ENCODE measurements at places on chromosomes 4 and X. TPM values are rescaled to one million over a fixed set of nuclear protein-coding genes. Genes with fewer than 3 reads are reported as not detected.

DNA sequence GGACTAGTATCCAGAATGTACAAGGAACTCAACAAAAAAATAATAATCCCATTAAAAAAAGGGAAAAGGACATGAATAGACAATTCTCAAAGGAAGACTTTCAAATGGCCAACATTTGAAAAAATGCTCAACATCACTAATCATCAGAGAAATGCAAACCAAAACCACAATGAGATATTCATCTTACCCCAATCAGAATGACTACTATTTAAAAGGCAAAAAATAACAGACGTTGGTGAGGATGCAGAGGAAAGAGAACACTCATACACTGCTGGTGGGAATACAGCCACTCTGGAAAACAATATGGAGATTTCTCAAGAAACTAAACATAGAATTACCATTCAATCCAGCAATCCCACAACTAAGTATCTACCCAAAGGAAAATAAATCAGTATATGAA, 133.1 kb downstream of the KDR start:
- no peak for DNase-seq
- H3K27ac ChIP-seq: no peak overlapping the region
- H3K4me1 ChIP-seq: no peaks in the 10 kb centered on the region
- no peaks in the 10 kb centered on the region for H3K27me3 ChIP-seq
- no peaks in the 10 kb centered on the region for H3K36me3 ChIP-seq

- H3K27ac ChIP-seq: no peak overlapping the region
- no peak overlapping the region for H3K4me3 ChIP-seq
- no peaks in the 10 kb centered on the region for H3K36me3 ChIP-seq
- DNase-seq: no peak
Observed at GRCh38 chr4:143443728-143444127, 69.8 kb upstream of the SMARCA5 start.

DNA sequence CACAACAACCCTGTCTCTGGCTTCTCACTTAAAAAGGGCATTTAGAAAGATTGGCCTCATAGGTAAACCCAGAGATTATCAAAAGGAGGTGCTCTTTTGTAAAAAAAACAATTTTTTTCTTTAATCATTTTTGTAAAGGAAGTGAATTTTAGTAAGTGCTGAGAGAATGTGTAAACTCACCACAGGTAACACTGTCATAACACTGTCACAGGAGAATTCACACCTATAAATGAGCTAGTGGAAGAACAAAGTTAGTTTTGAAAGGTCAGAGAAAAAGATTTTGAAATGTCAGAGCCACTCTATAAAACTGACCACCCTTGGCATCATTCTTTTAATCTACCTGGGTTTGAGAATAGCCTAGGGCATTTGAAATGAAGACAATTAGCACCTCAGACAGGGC, 3.3 kb upstream of the SH2D1A start:
- no peak overlapping the region for H3K27ac ChIP-seq
- H3K4me3 ChIP-seq: no peak overlapping the region
- DNase-seq: no peak
- H3K36me3 ChIP-seq: no peaks in the 10 kb centered on the region
- no peaks in the 10 kb centered on the region for H3K4me1 ChIP-seq

- no peak overlapping the region for H3K27ac ChIP-seq
- no peaks in the 10 kb centered on the region for H3K4me1 ChIP-seq
- H3K27me3 ChIP-seq: no peaks in the 10 kb centered on the region
- no peak for DNase-seq
- H3K36me3 ChIP-seq: peaks cover 2% of the 10 kb centered on the region
Observed at GRCh38 chr4:113553082-113553481, 208.5 kb downstream of the CAMK2D start.

DNA sequence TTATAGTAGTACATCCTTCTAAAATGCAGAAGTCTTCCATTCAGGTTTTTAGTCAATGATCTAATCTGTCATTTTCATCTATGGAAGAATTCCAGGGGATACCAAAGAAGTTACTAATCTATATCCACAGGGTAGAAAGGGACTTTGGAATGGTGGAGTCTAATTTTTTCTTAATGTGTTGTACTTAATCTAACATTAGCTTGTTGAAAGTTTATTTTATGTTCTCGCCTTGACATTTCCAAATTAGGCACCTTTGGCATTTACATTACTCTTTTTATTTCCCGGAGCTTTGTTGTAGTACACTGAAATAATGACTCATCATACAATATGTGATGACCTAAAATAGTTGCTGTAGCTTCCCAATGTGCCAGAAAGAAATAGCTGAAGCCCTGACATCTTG, 91.5 kb downstream of the HTR2C start:
- H3K36me3 ChIP-seq: no peaks in the 10 kb centered on the region
- H3K27ac ChIP-seq: no peak overlapping the region
- no peaks in the 10 kb centered on the region for H3K4me1 ChIP-seq

DNA sequence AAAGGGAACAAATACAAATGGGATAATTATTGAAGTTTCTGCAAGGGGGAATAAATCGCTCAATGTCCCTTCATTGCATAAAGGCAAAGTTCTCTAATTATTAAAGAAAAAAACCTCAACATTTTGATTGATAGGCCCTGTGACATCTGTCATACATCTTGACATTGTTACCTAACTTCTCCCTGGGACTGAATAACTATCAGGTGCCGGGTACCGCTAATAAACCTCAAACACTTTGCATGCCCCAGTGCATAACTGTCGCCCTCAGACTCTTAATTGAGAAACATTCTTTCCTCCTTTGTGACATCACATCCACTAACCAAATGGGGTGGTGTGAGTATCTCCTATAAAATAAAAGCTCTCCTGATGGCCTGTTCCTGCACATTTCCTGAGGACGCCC, at the start of gene ADAM29:
TSS of gene ADAM29 (plus strand) at position 301 of the 400 bp plus-strand sequence. CDS start 57,168 bp downstream, outside the sequence.
- H3K27me3 ChIP-seq: no peaks in the 10 kb centered on the region
- H3K27ac ChIP-seq: no peak within 1 kb of the TSS
- no peaks in the 10 kb centered on the region for H3K4me1 ChIP-seq
- H3K4me3 ChIP-seq: no peak within 1 kb of the TSS
- no peaks in the 10 kb centered on the region for H3K36me3 ChIP-seq

GRCh38 chr4:2058264-2059045, 672 bp upstream of the NAT8L start:
- no peaks in the 10 kb centered on the region for H3K4me1 ChIP-seq
- DNase-seq: no peak
- peaks cover 3% of the 10 kb centered on the region for H3K27me3 ChIP-seq
- H3K27ac ChIP-seq: no peak overlapping the region
- H3K36me3 ChIP-seq: no peaks in the 10 kb centered on the region

DNA sequence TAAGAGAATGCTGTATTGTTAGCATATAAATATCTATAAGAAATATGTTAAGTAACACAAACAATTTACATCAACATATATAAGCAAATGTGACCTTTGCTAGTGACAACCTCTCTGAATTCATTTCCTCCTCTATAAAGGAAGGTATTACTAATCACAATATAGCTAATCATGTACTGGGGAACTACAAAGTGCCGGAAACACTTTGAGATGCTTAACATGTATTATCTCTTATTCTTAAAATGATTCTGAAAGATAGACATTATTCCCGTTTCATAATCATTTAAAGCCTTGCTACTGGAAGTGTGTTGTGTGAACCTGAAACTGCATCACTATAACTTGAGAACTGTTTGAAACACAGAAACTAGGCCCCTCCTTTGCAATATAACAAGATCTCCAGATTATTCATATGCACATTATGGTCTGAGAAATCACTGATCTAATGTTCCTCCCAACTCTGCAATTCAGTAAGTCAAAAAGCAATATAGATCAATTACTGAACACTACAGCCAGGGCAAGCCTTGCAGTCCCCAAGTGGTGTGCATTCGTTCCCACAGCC, 54.0 kb downstream of the KLHL8 start:
- H3K4me1 ChIP-seq: no peaks in the 10 kb centered on the region
- H3K36me3 ChIP-seq: peaks cover 13% of the 10 kb centered on the region
- H3K27ac ChIP-seq: no peak overlapping the region
- H3K4me3 ChIP-seq: no peak overlapping the region
- no peak for DNase-seq

DNA sequence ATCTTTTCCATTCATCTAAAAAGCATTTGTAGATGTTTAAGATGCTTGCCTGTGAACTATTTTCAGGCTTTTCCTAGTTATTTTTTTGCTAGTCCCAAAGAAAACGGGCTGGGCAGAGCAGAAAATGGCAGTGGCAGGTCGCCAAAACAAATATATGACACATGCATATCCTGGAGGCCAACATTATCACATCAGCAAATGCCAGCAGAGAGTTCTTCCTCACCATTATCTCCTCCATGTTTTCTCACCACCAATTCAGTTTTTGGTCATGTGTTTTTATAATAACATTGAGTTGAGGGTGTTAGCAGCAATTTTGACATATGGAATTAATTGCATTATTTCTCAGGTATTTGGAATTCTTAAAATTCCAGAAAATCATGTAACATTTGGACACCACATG, 97.9 kb upstream of the EOLA2 start:
- H3K27me3 ChIP-seq: no peaks in the 10 kb centered on the region
- H3K27ac ChIP-seq: no peak overlapping the region
- H3K4me3 ChIP-seq: no peak overlapping the region
- H3K4me1 ChIP-seq: no peaks in the 10 kb centered on the region
- no peaks in the 10 kb centered on the region for H3K36me3 ChIP-seq

- H3K27ac ChIP-seq: no peak overlapping the region
- H3K27me3 ChIP-seq: no peaks in the 10 kb centered on the region
- H3K4me3 ChIP-seq: no peak overlapping the region
- H3K4me1 ChIP-seq: no peaks in the 10 kb centered on the region
- DNase-seq: no peak
Observed at GRCh38 chrX:94830717-94831116, 1156.7 kb downstream of the FAM133A start.

- no peak for DNase-seq
- no peaks in the 10 kb centered on the region for H3K36me3 ChIP-seq
- H3K4me3 ChIP-seq: no peak overlapping the region
- H3K27me3 ChIP-seq: no peaks in the 10 kb centered on the region
- no peak overlapping the region for H3K27ac ChIP-seq
- H3K4me1 ChIP-seq: no peaks in the 10 kb centered on the region
Observed at GRCh38 chrX:2676794-2677675, 14.1 kb upstream of the CD99 start.

DNA sequence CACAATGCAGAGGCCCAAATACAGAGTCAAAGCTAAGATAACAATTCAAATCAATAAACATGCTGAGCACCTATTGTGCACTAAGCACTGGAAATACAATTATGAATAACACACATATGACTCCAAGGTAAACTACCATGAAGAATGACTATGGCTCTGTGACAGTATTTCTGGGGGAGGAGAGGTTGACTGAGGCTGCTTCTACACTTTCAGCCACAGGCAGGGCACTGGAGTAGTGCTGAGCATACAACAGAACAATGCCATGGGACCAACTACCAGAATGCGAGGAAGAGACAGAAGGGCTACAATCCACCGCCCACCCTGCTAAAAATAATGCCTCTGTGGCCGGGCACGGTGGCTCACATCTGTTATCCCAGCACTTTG, 13.7 kb downstream of the TEC start:
- H3K4me1 ChIP-seq: peaks cover 10% of the 10 kb centered on the region
- H3K36me3 ChIP-seq: peaks cover 5% of the 10 kb centered on the region
- no peak for DNase-seq
- no peak overlapping the region for H3K4me3 ChIP-seq
- H3K27ac ChIP-seq: no peak overlapping the region

DNA sequence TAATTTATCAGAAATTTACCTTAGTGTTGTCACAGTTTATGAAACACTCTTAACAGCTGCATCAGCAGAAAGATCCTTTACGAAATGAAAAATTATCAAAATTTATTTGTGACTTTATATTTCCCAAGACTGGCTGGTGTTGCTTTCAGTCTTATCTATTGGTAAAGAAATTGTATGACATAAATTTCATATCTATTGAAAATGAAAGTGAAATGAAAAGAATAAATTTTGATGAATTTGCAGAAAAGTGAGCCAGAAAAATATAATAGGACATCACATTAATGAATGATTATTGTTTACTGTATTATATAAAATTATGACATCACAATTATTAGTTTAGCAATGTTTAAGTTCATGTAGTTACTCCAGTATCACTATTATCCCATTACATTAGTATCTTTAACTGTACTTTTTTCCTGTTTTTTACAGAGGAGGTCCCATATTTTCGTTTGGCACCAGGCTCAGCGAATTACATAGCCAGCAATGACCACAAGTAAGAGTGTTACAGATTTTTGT, 13.2 kb upstream of the TMEM165 start:
- no peak for DNase-seq
- H3K27me3 ChIP-seq: no peaks in the 10 kb centered on the region
- H3K4me1 ChIP-seq: no peaks in the 10 kb centered on the region
- no peak overlapping the region for H3K27ac ChIP-seq
- H3K36me3 ChIP-seq: no peaks in the 10 kb centered on the region

DNA sequence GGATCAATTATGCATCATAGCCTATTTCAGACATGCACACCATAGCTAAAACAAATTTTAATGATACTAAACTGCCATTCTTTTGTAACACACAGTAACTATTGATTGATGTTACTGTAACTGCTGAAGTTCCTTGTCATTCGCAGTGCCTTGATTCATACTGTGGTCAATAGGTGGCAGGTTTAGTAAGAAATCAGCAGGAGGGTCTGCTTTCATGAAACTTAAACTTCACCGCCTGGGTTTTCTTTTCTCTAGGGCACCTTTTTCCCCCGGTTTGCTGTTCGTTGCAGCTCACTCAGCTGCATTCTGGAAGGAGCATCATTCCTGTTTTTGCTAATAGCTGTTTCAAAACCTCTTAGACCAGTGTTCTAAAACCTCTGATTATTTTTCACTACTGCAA, 88.1 kb downstream of the RPA4 start:
- DNase-seq: no peak
- no peaks in the 10 kb centered on the region for H3K27me3 ChIP-seq
- H3K4me3 ChIP-seq: no peak overlapping the region
- no peaks in the 10 kb centered on the region for H3K4me1 ChIP-seq
- no peaks in the 10 kb centered on the region for H3K36me3 ChIP-seq

- H3K36me3 ChIP-seq: no peaks in the 10 kb centered on the region
- H3K27me3 ChIP-seq: no peaks in the 10 kb centered on the region
- DNase-seq: peak; percentile 65
- no peaks in the 10 kb centered on the region for H3K4me1 ChIP-seq
- no peak overlapping the region for H3K4me3 ChIP-seq
Observed at GRCh38 chr4:170259631-170260153, 169.9 kb upstream of the AADAT start.

DNA sequence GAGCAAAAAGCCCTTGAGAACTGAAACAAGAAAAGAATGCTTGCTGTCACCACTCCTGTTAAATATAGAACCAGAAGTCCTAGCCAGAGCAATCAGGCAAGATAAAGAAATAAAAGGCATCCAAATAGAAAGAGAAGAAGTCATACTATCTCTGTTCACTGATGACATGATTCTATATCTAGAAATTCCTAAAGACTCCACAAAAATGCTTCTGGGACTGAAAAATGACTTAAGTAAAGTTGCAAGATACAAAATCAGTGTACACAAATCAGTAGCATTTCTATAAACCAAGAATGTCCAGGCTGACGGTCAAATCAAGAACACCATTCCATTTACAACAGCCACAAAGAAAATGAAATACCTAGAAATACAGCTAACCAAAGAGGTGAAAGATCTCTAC, 552.7 kb upstream of the SLIT2 start:
- H3K4me3 ChIP-seq: no peak overlapping the region
- no peak overlapping the region for H3K27ac ChIP-seq
- H3K27me3 ChIP-seq: no peaks in the 10 kb centered on the region
- H3K4me1 ChIP-seq: no peaks in the 10 kb centered on the region

GRCh38 chr4:55077577-55077976, 47.8 kb downstream of the KDR start:
- no peak for DNase-seq
- H3K27ac ChIP-seq: no peak overlapping the region
- no peaks in the 10 kb centered on the region for H3K27me3 ChIP-seq
- H3K4me3 ChIP-seq: no peak overlapping the region
- no peaks in the 10 kb centered on the region for H3K36me3 ChIP-seq

Gene TCP11X2
- not detected for total RNA-seq

Gene AIFM1
- total RNA-seq: 80.9 TPM

Gene TMEM271
- not detected for total RNA-seq

Gene PHEX
- total RNA-seq: 0.56 TPM

Gene OSTC
- total RNA-seq: 108 TPM
